ENCODE measurements at places on chromosomes 11 and 22.

DNA sequence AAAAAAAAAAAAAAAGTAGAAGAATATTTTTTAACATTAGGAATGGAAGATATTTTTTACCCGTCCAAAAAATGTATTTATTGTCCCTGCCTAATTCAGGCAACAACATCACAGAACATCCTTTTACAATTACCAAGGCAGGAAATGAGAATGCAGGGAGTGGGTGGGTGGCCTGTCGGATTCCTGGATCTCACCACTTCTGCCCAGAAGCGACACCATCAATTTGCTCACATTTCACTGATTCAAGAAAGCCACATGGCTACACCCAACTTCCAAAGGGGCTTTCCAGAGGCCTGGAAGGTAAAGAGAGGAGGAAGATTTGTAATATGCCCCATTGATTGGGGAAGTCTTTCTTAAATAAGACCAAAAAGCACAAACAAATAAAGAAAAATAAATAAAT is 93.8 kb upstream of the CLPB start:
- DNase-seq, result no peak

DNA sequence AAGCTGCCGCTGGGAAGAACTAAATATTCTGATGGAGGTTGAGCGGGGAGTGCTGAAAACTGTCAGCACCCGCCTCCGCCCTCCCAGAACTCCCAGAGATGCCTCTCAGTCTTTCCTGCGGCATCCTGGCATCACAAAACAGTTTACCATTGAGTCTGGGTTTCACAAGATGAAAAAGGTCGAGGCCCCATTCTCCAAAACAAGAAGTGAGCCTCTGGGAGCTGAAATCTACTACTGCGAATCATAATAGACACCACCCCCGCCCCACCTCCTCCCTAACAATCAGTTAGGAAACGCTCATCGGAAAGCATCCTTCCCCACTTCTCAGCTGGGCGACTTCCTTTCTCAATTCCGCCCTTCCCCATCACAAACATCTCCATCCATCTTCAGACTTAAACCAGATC is 1.0 kb downstream of the SUN2 start:
- no peak for DNase-seq

- DNase-seq, result no peak
These were observed 2.9 kb downstream of the PGR start for GRCh38 chr11:101126551-101127196.

DNA sequence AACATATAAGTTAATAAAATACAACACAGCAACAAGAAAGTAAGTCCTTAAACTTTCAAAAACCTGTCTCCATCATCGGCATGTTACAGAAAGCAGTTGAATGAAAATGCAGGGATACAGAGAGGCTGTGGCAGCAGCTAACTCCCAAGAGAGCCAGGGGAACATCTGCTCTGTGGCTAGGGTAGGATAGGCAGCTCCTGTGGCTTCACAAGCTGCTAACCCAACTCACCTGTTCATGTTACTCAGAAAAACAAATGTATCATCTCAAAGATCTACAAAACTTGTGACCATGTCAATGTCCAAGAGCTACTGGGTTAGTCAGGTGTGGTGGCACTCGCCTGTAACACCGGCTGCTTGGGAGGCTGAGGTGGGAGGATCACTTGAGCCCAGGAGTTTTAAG is 15.2 kb upstream of the PLAAT3 start:
- DNase-seq, result no peak

DNA sequence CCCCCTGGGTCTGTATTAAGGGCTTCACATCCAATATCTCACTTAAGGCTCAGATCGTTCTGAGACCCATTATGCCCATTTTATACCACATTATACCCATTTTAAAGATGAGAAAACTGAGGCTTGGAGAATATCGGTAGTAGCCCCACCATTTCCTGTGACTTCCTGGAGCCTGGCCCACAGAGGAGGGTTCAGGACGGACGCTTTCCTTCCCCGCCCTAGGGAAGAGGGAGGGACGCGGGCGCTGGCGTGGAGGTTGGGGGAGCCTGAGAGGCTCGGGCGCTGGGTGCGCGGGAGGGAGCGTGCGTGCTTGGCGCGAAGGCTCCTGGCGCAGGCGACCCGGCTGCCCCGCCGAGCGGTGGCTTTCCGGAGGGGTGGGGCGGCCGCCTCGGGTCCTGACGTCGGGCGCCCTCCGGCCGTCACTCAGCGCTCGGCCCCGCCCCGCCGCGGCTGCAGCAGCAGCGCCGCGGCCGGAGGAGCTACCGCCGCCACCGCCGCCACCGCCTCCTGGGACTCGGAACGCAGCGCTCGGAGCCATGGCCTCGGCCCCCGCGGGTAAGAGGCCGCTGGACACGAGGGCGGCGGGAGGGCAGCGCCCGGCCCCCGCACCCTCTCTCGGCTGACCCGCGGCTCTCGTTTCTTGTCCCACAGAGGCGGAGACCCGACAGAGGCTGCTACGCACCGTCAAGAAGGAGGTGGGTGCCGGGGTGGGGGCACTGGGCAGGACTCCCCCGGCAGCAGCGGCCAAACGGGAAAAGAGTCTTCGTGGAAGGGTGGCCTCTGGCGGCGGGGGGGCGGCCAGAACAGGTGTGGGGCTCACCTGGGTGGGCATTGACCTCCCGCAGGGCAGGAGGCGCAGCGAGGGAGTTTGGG is at the start of gene SGSM1:
Gene SGSM1, plus strand, starts transcription at position 422 of the 873 bp plus-strand sequence. Its CDS starts 115 bp downstream, at position 537.
- peak; percentile 84 for DNase-seq

- peak; percentile 51 for DNase-seq
These were observed at the start of gene AMPD3 for GRCh38 chr11:10454878-10455631. Gene AMPD3 (plus strand): TSS chr11:10455264. CDS start chr11:10461520, 6,256 bp downstream.

DNA sequence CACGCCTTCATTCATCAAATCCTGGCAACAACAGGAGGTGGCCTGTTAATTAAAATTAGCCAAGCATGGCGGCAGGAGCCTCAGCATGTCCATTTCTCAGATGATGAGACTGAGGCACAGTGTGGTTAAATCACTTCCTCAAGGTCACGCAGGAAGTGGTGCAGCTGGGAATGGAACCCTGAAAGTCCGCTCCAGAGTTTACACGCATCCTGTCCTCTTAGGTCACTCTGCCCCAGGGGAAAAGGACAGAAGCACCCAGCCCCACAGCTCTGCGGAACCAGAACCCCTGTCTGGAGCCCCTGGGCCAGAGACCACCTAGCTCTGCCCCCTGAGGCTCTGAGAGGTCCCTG is 19.6 kb downstream of the RPL3 start:
- no peak for DNase-seq
